Stimulated activated CD8-positive, alpha-beta memory T cell treated with anti-CD3 and anti-CD28 coated beads, Interleukin-15, amount 100 ng/mL, for 4 hours (primary cell): ENCODE measurements at places on chromosomes 13 and 19.

- no peak for DNase-seq
Measured at GRCh38 chr19:3457528-3458228, 22.6 kb downstream of the SMIM24 start.

GRCh38 chr19:39128516-39129079 is 3.0 kb downstream of the PAK4 start:
- DNase-seq = no peak

DNA sequence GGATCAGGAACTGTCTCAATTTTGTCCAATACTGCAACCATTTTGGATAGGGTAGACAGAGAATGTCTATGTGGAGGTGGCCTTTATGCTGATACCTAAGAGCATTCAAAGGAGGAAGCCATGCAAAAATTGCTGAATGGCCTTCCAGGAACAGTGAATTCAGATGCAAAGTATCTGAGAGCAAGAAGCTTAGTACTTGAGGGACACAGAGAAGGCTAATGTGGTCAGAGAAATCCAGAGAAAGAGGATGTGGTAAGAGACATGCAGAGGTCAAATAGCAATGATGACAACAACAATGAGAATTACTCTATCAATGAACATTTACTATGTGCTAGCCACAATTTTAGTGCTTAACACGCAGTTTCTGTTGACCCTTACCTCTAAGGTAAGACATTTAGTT is 785.6 kb upstream of the KLHL1 start:
- no peak for DNase-seq

- DNase-seq = no peak
Measured at GRCh38 chr13:111460548-111461444, 140.4 kb downstream of the TEX29 start.

- DNase-seq = no peak
Measured at GRCh38 chr13:37011002-37011401, 10.4 kb downstream of the EXOSC8 start.

DNA sequence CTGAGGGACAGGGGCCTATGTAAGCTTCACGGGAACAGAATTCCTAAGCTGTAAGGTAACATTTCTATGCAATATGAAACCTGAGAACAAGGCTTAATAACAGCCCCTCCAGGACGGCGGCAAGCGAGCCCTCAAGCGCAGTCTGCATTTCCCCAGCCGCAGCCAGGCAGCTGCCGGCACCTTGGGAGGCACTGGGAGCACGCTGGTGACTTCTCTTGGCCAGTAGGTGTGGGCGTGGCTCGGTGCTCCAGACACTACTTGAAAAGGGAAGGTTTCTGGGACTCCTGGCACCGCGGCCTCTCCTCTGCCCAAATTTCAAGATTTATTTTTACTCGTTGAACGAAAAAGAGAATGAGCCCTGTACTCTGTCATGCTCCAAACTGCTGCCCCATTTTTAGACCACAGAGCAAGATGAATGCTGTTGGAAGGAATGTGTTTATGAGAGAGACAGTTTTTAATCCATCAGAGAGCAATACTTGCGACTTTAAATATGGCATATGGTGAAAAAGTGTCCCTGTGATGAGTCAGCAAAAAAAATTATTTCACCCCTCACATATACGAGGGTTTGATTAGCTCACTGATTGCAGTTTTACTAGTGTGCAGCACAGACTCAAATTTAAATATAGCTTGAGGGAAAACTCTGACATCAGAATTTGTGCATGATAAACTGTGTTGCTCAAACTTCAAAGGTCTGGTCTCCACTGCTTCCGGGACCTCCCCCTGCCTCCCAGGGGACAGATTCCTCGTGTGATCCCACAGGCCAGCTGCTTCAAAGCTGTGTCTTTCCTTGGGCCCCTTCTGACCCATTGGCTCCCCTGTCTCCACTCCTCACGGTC is 81.2 kb downstream of the COL4A2 start:
- no peak for DNase-seq

DNA sequence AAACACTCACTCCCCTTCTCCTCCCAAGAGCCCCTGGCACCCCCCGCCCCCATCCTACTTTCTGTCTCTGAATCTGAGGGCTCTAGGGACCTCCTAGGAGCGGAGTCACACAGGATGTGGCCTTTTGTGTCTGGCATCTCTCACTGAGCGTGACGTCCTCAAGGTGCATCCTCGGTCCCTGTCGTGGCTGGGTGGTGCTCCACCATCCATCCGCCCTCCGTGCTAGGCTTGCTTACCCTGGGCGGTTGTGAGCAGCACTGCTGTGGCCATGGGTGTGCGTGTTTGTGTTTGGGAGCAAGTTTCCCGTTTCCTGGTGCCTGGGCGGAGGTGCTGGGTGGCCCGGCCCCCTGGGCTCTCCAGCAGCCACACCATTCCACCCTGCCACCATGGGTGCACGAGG is 12.2 kb downstream of the PLEKHJ1 start:
- DNase-seq = no peak

DNA sequence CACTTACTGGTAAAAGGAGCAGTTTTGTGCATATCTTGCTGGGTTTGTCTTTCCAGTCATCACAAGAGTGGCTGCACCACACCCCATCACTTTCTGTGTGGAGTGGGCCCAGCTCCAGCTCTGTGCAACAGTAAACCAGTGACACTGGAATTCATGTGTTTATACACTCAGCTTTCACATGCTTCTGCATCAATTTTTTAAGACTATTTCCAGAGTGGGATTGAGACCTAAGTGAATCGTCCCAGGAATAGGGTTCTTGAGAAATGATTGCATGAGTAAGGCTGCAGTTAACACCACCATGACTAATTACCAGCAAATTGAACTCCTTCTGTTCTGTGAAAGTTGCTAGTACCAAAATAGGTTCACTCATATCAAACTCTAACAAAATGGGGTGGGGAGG is 5.3 kb upstream of the CFAP97D2 start:
- no peak for DNase-seq

GRCh38 chr19:44749292-44749691 is 784 bp downstream of the BCL3 start:
- DNase-seq = no peak
